AG08395 (cell line): ENCODE measurements at places on chromosomes 3 and 15.
A peak's percentile ranks its signal among the peaks of the same experiment; 100 is the strongest.

DNA sequence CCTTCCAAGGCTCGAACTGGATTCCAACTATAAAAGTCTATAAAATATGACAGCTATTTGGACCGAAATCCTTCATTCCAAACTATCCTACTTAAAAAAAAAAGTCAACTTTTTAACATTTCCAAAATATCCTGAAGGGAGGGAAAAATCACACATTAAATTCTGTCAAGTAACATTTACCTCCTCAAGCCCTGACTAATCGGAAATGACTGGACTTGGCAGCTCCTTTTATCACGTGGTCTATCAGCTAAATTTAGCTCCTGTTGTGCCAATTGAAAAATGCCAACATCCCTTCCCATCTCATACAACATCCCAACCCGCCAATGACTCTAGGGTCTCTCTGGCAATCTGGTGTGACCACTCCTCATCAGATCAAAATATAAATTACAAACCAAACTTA lies 297.9 kb downstream of the FHIT start:
- no peak for DNase-seq

DNA sequence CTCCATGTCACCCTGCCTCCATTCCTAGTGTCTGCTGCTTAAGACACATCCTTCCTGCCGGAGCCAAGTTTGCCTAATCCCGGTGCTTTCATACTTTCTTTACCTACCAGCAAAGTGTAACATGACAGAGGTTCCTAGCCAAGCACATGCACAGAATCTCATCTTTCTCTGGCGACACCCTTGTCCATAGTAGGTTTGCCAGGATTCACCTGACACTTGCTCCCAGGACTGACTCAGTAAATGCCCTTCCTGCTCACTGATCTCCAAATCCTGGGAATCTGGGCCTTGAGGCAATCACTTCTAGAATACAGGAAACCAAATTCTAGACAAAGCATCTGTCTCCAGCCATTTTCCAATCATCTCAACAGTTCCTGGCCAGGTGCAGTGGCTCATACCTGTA lies 10.2 kb upstream of the NR2E3 start:
- no peak for DNase-seq

DNA sequence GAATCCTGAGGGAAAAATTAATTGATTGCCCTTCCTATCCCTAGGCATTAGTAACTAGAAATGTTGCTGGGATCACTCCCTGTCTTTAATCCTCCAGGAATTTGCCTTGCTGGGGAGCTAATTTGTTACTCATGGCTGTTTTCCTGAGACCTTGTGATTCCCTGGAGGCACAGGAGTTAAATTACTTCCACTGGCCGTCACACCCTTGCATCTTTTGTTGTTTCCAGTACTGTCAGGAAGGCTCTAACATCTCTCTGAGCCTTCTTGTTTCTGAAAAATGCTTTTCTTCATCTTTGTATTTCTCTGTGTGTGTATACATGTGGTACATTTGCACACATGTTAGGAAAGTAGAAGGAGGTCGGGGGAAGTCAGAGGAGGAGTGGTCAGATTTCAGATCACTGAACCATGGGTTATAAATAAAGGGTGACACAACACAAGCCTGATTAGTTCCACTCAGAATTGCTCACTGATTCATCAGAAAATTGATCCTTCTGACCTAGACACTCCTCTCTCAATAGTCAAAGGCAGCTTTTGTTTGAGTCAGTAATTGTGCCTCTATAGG lies 23.5 kb upstream of the LRRFIP2 start:
- peak; percentile 78 for DNase-seq

DNA sequence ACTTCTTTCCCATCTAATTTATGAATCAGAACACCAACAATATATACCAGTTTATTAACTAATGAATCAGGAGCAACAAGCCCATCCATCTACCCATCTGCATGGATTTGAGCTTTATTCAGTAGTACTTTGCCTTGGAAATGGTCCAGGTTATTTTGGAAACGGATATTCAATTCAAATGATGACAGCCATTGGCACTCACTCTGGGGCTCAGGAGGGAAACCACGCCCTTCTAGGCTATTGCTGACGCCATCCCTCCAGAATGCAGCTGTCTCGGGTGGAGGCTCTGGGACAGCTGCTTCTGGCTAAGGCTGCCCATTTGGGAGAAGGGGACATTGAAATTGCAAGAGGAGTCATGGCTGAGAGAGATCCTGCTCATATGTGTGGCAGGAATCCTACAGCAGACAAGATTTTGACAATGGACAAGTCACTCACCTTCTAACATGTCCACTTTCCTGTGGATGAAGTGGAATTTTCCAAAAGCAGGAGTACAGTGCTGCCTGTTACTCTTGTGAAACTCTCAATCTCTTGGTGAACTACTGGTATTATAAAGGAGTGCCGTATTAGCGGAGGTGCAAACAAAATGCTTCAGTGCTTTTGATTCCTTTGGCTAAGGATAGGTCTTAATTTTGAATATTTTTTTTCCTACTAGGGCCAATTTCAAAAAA lies 29.3 kb upstream of the TRAK1 start:
- DNase-seq, result peak; percentile 90

DNA sequence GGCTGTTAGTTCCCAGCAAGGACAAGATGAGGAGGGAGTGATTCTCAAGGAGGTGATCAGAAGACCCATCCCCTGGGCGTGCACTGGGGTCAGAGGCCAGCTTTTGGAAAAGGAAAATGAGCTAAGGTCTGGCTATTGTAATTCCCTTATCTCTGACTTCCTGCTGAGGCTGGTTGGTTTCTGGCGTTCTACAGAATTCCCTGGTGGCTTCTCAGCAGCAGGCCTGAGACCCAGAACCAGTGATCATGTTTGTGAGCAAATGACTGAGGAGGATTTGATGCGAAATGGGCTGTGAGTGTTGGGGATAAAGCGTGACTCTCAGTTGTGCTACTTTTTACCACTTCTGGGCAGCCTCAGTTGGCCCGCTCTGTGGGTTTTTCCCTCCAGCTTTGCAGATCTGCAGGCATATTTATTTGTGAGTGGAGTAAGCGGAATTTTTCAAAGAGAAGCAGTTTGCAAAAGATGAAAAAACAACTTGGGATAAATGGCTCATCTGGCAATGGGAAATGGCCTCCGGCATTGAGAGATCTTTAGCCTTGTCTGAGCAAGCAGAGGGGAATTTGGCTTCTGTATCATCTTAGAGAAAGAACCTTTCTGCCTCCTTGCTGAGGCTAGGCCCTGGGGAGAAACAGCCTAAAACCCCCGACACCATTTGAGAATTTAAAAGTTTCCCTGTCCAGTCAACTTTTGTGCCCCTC lies 102.7 kb downstream of the SLCO3A1 start:
- peak; percentile 47 for DNase-seq
